ENCODE measurements at places on chromosomes 3 and 15.

GRCh38 chr3:119494597-119494996 is 3.8 kb upstream of the TIMMDC1 start:
- no peak for DNase-seq

GRCh38 chr15:26438316-26438715 is 334.6 kb downstream of the GABRB3 start:
- no peak for DNase-seq

- no peak for DNase-seq
Measured at GRCh38 chr3:34141841-34142337, 343.5 kb downstream of the PDCD6IP start.

- DNase-seq, result no peak
Measured at GRCh38 chr3:5005367-5005766, 26.1 kb downstream of the BHLHE40 start.

DNA sequence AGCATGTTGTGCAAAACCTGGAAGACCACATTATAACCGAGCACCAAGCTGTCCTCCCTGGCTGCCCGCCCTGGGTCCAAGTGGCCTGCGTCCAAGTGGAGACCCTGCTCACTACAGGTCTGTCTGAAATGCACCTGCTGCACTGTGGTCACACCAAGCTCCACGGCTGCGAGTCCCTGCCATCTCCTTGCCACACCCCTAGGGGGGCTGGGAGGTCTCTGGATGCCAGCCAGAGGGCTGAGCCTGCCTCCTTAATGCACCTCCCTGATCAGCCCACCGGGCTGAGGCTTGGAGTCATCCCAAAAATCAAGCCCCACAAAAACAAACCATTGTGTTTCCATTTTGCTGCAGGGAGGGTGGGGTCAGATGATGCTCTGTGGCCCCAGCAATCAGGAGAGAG is 187.1 kb downstream of the MEGF11 start:
- DNase-seq, result no peak

GRCh38 chr3:110938629-110939028 is 133.0 kb upstream of the NECTIN3 start:
- no peak for DNase-seq

- DNase-seq, result no peak
Measured at GRCh38 chr15:100997442-100997841, 78.3 kb downstream of the LRRK1 start.

GRCh38 chr15:40594429-40594836 is 384 bp downstream of the KNL1 start:
- no peak for DNase-seq

- DNase-seq, result no peak
Measured at GRCh38 chr15:101250341-101250831, 1.5 kb downstream of the CHSY1 start.

DNA sequence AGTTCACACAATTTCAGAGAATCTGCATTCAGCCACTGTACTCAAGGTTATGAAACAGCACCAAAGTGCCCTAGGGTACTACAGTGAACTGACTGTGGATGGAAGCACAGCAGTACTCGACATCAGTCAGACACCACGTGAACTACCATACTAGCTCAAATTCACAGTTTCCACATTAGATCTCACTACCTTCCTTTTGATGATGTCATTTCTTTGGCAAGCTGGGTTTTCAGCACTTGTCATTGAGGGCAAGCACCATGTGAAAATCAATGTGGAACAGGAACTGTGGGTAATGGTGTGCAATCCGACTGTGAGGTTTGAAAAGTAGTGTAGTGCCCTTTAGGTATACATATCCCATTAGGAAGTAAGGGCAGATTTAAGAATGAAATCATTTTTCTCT is 110.5 kb upstream of the BFSP2 start:
- DNase-seq, result no peak

DNA sequence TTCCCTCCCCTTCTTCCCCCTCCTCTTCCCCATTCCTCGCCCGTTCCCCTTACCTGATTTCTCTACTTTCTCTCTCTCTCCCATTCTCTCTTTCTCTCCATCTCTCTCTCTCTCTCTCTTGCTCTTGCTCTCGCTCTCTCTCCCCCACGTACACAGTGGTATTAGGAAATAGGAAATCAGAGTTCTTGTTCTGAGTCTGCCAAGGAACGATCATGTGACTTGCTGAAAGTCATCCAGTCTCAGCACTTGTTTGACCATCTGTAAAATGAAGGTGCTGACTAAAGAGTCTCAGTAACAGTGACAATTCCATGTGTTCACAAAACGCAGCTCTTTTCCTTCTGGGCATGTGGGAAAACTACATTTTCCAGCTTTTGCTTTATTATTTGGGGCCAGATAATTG is 445.0 kb upstream of the TGFBR2 start:
- no peak for DNase-seq

- no peak for DNase-seq
Measured at GRCh38 chr15:100340721-100341238, 995 bp downstream of the ADAMTS17 start.

DNA sequence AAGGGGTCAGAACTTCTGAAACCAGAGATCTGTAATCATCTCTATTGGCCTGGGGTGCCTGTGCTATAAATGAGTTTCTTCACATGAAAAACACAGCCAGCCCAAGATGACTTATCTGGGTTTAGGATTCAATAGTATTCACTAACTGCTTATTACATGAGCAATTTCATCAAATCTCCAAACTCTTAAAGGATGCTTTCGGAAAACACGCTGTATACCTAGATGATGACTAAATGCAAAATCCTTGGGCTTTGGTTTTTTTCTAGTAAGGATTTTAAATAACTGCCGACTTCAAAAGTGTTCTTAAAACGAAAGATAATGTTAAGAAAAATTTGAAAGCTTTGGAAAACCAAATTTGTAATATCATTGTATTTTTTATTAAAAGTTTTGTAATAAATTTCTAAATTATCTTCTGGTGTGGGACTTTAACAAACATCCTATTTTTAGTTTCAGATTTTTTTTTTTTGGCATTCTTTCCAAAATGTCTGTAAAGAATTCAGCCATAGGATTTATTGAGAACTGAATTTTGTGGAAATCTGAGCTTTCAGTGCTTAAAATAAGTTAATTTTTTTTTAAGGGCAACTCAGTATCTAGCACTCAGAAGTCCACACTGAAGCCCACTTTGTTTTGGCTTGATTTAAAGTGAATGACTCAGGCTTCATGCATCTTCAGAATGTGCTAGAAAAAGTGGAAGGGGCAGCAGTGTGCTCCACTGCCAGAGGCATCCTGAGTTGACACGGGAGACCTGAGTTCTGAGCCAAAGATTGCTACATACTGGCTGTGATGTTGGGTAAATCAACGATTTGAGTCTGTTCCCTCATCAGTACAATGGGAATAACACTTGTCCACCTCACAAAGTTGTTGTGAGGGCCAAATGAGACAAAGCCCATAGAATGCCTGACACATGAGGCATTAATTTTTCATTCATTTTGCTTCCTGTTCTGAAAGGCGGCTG is 18.7 kb downstream of the TMEM43 start:
- no peak for DNase-seq

DNA sequence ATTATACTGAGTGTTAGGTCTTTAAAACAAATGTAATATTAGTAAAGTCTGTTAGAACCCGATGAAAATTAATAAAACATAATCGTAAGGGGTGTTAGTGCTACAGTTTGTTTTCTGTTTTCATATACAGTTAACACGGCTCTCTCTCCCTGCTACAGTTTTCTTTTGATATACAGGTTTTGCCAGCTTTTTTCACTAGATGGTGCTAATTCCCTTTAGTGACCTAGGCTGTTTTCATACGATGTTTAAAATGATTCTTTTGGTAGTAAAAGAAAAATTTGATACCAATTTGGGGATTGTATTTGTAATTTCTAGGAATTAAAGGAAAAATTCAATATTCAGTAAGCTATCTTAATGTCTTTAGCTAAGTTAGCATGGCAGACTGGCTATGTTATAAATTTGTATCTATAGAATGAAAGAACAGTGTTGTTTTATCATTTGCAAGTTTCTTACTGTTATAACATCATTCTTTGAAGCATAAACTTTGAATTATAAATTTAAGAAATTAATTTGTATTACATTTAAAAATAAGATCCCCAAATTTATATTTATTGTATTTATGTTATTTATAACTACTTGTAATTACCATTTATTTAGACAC is 11.5 kb downstream of the APH1B start:
- DNase-seq, result peak; percentile 58

DNA sequence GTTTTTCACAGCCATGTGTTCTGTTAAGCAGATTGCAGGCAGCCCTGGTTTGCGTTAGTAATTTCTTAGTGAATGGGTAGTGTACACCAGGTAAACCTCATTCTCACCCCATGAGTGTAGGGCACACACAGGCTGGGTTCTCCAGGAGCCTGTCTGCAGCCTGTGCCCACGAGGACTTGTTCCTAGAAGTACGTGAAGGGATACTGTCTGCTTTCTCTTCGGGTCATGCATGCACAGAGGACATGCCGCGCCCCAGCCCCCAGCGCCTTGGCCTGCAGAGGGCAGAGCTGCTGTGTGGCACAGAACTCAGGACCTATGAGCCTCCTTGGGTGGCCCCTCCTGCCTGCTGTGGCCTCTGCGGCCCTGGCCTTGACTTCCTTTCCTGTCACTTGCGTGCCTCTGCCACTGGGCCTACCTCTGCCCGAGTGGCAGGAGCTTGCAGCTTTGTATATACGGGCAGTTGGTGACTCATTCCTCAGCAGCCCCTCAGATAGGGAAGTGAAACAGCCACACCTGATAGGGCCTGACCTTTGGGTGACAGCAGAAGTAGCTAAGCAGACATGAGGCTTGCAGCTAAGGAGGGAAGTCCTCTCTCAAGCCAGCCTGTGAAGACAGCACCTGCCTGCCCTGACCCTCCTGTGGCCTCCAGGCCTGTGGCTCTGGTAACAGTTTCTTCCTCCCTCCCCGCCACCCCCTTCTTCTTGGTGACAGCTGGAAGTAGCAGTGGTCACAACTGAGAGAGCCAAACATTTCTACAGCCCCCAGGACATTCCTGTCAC is 19.5 kb downstream of the PPCDC start:
- DNase-seq, result peak; percentile 88

GRCh38 chr3:8839607-8840325 is 70.4 kb upstream of the OXTR start:
- DNase-seq, result no peak

DNA sequence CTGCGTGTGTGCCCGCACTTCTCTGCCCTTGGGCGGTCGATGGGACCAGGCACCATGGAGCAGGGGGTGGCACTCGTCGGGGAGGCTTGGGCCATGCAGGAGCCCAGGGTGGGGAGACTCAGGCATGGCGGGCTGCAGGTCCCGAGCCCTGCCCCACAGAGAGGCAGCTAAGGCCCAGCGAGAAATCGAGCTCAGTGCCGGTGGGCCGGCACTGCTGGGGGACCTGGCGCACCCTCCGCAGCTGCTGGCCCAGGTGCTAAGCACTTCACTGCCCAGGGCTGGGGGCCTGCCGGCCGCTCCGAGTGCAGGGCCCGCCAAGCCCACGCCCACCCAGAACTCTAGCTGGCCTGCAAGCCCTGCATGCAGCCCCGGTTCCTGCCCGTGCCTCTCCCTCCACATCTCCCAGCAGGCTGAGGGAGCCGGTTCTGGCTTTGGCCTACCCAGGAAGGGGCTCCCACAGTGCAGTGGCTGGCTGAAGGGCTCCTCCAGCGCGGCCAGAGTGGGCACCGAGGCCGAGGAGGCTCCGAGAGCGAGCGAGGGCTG is 553 bp upstream of the RTP4 start:
- DNase-seq, result peak; percentile 2

DNA sequence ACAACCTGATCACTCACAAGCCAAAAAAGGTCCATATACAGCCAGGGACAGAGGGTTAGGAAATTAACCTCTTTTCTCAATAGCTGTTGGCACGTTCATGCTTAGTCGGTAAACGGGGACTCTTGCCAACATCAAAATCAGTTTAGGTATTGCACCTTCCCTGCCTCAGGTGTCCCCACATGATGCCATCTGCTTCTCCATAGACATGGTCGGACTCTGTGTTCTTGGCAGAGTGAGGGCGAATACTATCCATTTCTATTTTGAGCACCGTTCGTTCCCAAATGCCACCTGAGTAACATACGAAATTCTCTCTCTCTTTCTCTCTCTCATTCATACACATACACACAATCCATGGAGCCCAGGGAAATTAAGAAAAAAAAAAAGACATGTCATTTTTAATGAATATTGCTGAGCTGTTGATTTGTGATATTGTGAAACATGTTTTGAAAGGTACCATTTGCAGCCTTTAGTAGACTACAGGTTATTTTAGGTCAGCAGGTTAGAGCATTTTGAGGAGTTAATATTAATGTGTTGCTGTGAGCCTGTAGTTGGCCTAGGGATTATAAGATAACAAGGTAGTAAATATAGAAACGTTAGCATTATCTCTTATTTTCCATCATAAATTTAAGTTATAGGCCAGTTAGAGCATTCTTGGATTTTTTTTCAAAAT is 78.5 kb downstream of the GHSR start:
- DNase-seq, result no peak

DNA sequence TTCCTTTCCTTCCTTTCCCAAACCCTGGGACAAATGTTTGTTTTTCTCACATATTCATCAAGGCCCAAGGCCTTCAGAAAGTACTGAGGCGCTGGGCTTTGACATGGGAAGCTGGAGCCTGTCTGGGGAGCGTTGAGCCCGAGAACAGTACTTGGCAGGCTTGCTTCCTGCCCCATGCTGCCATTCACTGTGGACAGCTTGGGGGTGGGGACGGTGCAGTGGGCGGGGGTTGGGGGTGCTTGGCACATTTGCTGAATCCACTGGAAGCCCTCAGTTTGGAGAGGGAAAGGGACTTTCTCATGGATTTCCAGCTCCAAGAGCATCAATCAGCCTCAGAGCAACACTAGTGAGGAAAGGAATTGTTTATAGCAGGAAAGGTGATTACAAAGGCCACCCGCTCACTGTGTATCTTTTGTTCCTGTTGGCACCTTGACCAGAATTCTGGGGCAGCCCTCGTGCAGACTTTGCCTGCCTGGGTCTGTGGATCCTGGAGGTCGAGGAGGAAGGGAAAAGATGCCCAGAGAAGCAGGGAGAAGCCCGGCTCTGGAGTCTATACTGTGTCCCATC is 199.8 kb upstream of the RGMA start:
- DNase-seq, result no peak

DNA sequence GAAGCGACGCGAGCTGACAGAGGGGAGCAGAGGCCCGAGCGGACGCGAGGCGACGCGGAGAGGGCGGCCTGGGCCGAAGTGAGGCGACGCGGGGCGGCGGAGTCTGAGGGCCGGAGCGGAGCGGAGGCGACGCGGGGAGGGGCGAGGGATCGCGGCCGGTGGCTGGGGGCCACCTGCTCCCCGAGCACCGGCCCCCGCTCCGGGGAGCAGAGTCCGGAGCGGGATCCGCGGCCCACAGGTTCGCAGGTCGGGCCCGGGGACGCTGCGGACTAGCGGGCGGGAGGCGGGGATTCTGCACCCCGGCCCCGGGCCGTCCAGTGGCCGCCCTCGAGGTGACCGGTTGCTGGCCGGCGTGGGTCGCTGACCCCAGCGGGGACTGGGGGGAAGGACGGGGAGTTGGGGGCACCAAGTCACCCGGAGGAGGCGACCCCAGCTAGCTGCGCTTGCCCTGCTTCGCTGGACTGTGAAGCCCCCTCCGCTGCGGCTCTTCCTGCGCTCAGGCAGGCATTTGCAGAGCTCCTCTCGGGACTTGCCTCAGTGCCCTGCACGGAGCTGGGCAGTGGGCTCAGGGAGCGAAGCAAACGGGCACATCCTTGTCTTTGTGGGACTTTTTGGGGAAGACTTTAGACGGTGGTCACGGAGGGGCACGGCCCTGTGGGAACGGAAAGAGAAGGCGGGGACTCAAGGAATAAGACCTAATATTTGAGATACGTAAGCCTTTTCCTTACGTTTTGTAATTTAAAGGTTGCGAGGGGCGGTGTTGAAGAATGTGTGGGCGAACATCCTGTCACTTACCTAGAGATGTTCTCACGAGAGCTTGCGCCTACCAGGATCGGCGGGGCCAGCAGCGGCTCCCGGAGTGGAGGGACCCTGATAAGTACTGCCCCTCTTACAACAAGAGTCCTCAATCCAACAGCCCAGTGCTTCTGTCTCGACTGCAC is 566 bp downstream of the HMCES start:
- peak; percentile 66 for DNase-seq

All from activated CD4-positive, alpha-beta T cell treated with anti-CD3 and anti-CD28 coated beads, Interleukin-2, Interleukin-6, amounts not matched to agents 100 ng/mL and 50 ng/mL, durations not matched to agents 16 hours and 8 hours (primary cell).